NCI-H187 treated with DMSO at 0.1 percent for 48 hours (cell line): ENCODE measurements at places on chromosomes 11 and 22.

- no peak for DNase-seq
Measured at GRCh38 chr11:7499081-7499480, 13.8 kb downstream of the OLFML1 start.

- no peak for DNase-seq
Measured at GRCh38 chr22:43238526-43239006, 51.6 kb upstream of the TTLL12 start.

DNA sequence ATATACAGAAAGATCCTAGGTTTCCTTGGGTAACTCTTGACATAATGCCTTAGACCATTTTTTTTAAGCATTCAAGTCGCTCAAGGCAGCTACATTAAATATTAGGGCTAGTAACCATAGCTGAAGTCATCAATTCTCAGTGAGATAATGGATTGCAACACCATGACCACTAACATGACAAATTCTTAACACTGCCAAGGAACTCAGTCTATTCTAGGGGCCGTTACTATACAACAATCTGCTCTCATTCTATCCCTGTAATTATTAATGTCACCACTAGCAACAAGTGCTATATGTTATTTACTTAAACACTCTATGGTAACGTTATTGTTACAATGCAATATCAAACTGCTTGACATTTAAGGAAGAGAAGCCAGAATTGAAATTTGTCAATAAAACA, 3.2 kb upstream of the STK33 start:
- no peak for DNase-seq

GRCh38 chr22:49964136-49965090, 3.8 kb downstream of the PIM3 start:
- no peak for DNase-seq

DNA sequence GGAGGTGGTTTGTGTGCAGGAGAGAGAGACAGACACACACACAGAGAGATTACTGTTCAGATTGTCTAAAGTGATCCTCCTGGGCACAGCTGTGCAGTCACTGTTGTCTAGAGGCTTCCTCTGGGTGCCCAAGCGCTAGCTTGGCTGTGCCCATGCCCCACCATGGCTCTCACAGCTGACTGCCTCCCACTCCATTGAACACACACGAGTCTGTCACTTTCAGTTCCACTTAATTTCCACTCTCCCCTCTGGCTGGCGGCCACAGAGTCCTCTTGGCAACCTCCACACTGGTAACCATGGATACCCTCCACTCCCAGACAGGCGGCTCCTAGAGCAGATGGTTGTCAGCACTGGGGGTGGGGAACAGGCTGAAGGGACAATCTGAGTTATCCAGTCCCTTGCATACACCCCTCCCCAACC, 29.1 kb downstream of the MAP6 start:
- peak; percentile 86 for DNase-seq

DNA sequence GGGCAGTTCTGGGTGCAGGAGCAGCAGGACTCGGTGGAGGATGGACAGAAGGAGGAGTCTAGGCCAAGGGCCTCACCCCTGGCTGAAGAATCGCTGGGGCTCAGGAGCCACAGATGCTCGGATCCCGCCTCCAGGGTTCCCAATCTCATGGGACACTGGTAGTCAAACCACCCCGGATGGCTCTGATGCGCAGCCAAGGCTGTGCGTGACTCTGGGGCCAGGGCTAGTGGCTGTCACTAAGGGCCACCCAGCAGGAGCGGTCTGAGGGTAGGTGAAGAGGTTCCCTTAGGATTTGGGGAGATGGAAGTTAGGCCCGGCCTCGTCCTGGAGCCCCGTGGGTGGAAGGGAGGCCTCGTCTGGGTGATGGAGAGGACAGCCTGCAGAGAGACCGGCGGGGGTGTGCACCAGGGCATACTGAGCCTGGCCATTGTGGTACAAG, 300.6 kb downstream of the TBC1D22A start:
- no peak for DNase-seq

DNA sequence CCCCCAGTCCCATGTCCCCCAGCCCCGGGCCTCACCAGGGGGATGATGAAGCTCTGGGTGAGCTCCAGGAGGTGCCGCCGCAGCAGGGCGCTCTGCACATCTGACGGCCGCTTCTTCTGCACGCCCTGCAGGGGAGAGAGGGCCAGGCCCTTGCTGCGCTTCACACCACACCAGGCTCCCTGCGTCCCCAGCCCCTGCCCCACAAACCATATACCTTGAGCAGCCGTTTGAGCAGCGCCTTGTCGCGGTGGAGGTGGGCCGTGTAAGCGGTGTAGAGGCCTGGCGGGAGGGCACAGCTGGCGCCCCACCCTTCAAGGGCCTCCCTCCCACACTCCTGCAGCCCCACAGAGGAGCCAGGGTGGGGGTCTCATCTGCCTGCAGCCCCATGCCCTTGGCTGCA, 6.2 kb upstream of the PLXNB2 start:
- no peak for DNase-seq

GRCh38 chr11:131217313-131218310, 152.8 kb upstream of the NTM start:
- DNase-seq, result no peak

GRCh38 chr11:34475656-34476055, 36.9 kb downstream of the CAT start:
- no peak for DNase-seq

DNA sequence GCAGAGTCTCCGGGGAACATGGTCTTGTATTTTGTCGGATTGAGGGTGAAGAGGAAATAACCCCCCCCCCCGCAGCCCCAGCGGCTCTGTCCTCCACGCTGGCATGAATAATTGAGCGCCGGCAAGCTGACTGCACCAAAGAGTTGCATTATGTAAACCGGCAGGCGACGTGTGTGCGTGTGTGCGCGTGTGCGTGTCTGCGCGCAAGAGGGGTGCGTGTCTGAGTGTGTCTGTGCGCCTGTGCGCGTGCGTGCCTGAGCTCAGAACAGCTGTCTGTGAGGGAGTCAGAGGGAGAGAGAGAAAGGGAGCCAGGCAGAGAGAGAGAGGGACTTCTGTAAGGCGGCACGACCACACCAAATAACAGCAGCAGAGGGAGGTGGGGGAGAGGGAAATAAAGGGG, 94.4 kb downstream of the SCN3B start:
- no peak for DNase-seq

GRCh38 chr22:31800065-31800464, 46.2 kb downstream of the DEPDC5 start:
- DNase-seq, result no peak

DNA sequence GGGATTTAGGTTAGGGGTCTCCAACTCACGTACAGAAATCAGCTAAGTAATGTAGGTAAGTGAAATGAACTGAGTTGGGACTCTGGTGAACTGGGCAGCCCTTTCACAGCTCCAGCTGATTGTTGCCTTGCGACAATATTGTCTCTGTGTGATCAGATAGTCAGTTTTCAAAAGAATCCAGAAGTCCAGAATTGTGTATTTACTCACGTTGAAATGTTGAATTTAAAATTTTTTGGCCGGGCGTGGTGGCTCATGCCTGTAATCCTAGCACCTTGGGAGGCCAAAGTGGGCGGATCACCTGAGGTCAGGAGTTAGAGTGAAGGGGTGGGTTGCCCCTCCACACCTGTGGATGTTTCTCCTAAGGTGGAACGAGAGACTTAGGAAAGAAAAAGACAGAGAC, 18.8 kb upstream of the WDR74 start:
- DNase-seq, result no peak

GRCh38 chr11:12167061-12168000, 56.9 kb downstream of the MICAL2 start:
- peak; percentile 39 for DNase-seq

GRCh38 chr11:11467312-11467711, 114.3 kb upstream of the CSNK2A3 start:
- no peak for DNase-seq

- no peak for DNase-seq
Measured at GRCh38 chr11:90465553-90465952, 242.7 kb upstream of the CHORDC1 start.

DNA sequence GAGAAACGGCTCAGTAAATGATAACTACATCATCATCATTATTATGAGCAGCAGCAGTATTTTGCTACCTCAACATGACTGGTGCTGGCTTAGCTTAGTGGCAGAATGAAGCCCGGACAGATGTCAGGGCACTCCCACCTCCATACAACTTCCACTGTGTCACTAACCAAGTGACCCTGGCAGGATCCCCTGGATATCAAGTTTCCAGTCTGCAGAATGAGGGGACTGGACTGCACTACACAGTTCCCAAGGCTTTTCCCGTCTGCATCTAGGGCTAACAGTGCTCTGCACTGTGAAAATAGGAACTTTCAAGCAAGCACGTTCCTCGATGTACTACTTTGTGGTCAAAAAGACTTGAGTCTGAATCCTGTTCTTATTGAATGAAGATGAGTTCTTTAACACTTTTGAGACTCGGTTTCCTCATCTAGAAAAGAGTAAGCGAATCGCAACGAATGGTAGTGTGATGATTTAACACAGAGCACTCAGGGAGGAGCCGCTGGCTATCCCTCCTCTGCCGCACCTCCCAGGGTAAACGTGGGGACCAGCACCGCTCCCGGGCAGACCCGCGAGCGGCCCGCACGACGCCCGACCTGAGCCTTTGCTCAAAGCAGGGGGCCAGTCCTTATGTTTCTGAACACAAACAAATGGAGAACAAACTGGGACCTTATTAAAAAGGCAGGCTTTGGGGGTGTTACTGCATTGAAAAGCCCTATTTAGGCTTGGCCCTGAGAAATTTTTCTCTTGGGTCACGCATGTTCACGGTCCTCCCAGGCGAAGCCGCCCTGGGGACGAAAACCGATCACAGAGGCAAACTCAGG, 910 bp downstream of the CLTCL1 start:
- no peak for DNase-seq

- DNase-seq, result no peak
Measured at GRCh38 chr11:122365610-122366360, 249.8 kb upstream of the BLID start.

DNA sequence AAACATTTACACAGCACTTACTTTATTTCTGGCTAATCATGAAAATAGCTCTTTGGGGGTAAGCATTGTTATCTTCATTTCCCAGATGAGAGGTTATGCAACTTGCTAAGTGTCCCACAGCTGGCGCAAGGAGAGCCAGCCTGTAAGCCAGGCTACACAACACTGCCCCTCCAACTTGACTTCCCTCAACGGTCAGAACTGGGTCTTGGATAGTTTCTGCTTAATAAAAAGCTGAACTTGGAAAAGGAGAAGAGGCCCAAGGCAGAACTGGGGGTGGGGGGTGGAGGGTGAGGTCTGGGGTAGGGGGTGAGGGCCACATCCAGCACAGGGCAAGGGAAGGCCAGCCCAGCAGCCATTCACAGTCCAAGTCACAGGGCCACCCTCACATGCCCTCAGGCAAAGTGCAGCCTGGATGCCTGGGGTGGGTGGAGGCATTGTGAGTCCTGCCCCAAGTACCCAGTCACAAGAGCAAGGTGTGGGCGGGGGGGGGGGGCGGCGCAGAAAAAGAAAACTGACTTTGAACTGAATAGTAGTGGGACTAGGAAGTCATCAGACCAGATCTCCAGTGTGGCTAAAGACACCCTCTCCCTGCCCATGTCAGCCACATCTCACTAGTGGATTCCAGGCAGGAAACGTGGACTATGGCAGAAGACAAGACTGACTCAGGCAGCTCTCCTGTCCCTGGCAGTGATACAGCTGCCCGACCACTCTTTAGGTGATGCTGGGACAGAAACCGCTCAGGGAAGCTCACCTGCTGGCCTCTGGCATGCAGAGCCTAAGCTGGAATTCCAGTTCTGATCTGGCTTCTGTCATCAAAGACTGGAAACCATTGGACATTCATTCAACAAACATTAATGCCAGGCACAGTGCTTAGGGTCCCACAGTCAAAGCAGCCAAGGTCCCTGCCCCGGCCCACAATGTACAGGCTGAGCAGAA, 52.4 kb downstream of the PACSIN2 start:
- no peak for DNase-seq

DNA sequence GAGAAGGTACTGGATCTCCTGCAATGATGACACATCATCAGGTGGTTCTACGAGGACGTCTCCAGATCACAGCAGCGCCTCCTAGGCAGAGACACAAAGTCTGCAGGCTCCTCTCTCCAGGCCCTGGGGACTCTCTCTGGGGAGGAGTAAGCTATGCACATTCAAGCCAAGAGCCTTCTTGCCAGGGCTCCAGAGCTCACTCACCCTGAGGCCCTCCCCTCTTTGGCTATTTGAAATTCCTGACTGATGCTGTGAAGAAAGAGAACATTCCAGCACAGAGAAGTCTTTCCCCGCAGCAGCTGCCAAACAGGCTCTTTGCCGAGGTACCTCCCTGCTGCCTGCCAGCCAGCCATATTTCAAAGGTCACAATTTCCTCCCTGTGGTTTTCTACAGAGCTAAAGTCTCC, 204.9 kb downstream of the CSNK2A3 start:
- DNase-seq, result no peak

- no peak for DNase-seq
Measured at GRCh38 chr11:121426476-121427399, 25.4 kb upstream of the SORL1 start.

DNA sequence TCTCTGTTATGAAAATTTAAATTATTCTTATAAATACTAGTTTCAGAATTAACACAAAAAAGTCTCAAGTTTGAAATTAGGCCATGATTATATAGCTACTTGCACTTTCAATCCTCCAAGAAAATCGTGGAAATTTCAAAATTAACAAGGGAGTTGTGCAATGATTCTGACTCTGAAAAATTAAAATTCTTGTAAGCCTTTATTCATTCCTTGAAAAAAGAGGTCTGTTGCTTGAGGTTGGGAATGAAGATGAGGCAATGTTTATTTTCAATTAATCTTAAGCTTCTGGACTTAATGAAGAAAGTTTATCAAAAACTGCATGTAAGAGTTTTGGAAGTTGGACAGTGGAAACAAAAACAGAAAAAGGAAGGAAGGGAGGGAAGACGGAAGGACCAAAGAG, 128.2 kb upstream of the FIBIN start:
- no peak for DNase-seq

DNA sequence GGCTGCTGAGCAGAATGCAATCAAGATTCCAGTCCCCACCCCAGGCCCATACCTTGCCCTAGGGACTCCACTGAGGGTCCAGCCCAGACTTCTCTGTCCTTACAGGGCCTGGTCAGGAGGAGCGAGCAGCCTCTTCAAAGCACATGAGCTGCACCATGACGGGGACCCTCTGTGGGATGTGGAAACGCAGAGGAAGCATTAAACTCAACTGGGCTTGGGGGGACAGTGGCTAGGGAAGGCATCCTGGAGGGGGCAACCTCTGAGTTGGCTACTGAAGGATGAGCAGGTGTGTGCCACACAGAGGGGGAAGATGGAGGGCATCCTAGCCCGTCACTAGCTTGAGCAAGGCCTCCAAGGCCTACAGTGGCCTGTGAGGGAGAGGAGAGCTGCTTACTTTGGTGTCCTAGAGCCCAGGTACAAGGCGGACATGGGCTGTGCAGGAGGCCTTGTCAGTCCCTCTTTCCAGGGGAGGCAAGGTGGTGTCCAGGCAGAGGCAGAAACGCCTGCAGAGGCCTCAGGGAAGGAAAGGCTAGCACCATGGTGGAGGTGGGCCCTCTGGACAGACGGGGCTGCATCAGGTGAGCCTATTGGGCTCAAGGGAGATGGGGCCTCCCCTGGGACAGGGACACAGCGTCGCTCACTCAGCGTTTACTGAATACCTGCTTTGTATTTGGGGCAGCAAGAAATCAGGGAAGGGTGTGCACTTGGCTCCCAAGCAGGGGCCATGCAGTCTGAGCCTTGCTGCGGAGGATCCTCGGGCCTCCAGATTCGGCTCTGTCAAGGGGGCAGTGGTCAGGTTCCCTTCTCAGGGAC, 14.3 kb downstream of the TTC38 start:
- DNase-seq, result no peak
